Glutamatergic neuron (in vitro differentiated cells): ENCODE measurements at places on chromosomes 16 and 17. TPM values are rescaled to one million over a fixed set of nuclear protein-coding genes. Genes with fewer than 3 reads are reported as not detected.

- H3K4me1 ChIP-seq, result no peaks in the 10 kb centered on the region
- H3K36me3 ChIP-seq, result no peaks in the 10 kb centered on the region
- H3K4me3 ChIP-seq, result peak overlapping the region; percentile 80
- peak; percentile 66 for DNase-seq
- H3K27me3 ChIP-seq, result peaks cover 3% of the 10 kb centered on the region
- H3K27ac ChIP-seq, result no peak overlapping the region
These were observed 7.1 kb upstream of the TMC5 start for GRCh38 chr16:19410435-19411171.

DNA sequence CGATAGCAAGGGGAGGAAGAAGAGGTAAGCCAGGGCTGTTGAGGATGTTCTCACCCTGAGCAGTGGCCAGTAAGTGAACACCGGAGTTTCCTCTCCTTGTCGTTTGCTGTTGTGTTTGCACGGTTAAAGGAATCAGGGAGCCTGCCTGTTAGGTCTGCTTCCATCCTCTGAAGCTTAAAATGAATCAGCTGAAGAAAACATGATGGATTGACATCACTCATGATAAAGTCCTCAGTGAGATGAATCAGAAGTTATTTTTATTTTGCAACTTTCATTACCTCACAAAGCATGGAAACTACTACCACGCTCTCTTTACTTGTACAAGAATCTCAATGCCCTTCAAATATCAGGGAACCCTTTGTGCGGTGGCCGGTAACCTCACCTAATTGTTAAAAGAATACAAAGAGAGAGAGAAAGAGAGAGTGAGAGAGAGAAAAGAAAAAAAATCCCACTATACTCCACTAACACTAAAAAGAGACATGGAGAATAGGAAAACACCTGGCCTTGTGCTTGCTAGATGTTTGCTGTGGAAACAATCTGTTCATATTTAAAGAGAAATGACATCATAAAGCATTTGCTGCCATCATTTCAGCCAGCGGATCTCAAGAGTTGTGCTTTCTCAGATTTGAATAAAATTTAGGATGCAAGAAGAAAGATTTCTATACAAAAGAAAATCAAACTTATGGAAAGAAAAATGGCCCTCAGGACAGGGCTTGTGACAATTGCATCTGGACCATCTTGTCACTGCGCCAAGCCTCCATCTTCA, 441.6 kb upstream of the SALL1 start:
- no peak overlapping the region for H3K27ac ChIP-seq
- H3K4me3 ChIP-seq, result no peak overlapping the region
- peaks cover 2% of the 10 kb centered on the region for H3K4me1 ChIP-seq
- peaks cover under 1% of the 10 kb centered on the region for H3K36me3 ChIP-seq
- DNase-seq, result no peak

DNA sequence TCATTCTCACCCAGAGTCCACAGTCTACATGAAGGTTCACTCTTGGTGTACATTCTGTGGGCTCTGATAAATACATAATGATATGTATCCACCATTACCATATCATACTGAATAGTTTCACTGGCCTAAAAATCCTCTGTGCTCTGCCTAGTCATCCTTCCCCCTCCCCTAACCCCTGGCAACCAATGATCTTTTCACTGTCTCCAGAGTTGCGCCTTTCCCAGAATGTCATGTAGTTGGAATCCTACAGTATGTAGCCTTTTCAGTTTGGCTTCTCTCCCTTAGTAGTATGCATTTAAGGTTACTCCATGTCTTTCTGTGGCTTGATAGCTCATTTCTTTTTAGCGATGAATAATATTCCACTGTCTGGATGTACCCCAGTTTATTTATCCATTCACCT, 101.3 kb downstream of the NOG start:
- no peaks in the 10 kb centered on the region for H3K27me3 ChIP-seq
- H3K4me3 ChIP-seq, result no peak overlapping the region
- DNase-seq, result no peak
- H3K36me3 ChIP-seq, result no peaks in the 10 kb centered on the region

DNA sequence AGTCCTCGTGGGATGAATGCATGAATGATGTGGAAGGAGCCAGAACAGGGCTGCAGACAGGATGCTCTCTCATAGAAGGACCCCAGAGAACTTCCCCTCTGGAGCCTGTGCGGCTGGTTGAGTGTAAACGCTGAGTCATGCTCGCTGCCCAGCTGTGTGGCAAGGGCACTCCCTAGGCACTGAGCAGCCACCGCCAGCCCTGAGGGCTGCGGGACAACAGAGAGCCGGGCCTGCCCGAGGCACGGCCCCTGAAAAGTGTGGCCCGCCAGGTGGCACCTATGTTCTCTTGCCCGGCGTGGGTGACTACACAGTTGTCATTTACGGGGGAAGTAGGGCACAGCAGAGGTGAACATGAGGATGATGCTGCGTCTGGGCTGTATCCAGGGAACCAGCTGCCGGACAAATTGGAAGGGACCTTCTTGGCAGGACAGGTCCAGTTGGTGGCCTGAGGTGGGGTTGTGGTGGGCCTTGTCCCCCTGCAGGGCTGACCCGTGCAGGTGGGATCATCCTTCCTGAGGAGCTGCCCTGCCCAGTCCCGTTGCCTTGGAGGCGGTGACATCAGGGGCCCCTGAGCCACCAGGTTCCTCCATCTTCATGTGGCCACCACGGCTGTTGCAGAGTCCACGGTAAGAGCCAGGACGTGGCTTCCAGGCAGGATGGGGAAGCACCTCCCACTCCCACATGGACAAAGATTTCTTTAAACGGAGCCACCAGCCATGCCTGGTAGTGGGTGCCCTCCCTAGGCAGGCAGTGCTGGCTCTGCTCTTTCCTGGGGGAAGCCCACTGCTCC, 94.8 kb upstream of the CBX4 start:
- H3K4me1 ChIP-seq, result peaks cover 19% of the 10 kb centered on the region
- no peak overlapping the region for H3K4me3 ChIP-seq
- no peak overlapping the region for H3K27ac ChIP-seq
- no peak for DNase-seq
- H3K36me3 ChIP-seq, result no peaks in the 10 kb centered on the region
- peaks cover 32% of the 10 kb centered on the region for H3K27me3 ChIP-seq

DNA sequence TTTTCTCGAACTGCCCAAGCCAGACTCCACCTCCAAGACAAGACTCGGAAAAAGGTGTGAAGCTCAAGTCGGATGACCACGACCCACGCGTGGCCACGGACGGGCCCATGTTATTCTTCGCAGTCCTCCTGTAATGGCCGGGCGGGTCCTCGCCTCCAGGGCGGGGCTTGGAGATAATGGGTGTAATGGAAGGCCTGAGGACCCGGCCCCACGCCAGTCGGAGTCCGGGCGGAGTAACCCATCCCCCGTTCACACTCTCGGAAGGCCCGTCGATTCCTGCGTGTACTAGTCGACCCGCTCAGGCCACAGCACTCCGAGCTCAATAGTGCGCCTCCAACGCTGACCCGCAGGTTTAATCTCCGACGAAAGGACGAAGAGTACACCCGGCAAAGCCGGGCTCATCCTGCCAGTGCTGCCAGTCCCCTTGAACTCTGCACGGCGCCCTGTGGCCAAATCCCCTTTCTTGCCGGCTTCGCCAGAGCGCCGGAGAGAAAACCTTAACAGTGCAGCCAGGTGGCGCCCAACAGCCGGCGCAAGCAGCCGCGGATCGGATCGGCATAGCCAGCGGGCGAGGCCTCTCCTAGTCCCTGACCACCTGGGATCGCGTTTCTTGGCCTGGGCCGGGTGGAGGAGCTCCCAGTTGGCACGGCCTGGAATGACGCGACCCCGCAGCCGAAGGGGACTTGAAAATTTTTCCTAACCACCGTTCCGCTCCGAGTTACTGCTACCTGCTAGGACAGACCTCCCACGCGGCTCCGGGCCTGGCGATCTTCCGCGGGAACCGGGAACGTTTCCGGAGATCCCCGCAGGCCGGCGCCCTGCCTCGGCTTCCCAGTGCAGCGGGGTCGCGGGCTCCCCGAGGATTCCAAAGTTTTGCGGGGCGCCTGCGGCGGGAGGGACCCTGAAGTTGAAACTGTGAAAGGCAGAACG, 762.0 kb downstream of the KCNJ18 start:
- DNase-seq, result no peak
- H3K27me3 ChIP-seq, result no peaks in the 10 kb centered on the region
- no peak overlapping the region for H3K27ac ChIP-seq
- H3K36me3 ChIP-seq, result no peaks in the 10 kb centered on the region

DNA sequence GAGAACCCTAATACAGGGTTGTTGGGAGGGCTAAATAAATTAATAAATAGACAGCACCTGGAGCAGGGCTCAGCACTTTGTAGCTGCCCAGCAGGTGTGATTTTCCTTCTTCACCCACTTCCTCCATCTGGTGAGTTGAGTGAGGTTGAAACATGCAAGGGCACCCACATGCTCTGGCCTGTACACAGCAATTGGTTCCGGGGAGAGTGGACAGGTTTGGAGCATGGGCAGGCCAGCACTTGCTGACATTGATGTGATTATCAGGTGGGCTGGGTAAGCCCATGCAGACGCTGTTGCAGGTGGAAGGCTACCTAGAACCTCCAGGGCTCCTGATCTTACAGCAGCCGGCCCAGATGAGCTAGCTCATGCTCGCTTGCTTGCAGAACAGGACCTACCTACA, 1.3 kb upstream of the MRTFB start:
- H3K4me1 ChIP-seq, result peaks cover 2% of the 10 kb centered on the region
- peak overlapping the region; percentile 84 for H3K4me3 ChIP-seq

- H3K36me3 ChIP-seq, result no peaks in the 10 kb centered on the region
- no peak overlapping the region for H3K27ac ChIP-seq
- DNase-seq, result no peak
- no peak overlapping the region for H3K4me3 ChIP-seq
- H3K27me3 ChIP-seq, result no peaks in the 10 kb centered on the region
These were observed 756.4 kb downstream of the CDH11 start for GRCh38 chr16:64365448-64365931.

GRCh38 chr17:55783684-55784245, 32.9 kb downstream of the PCTP start:
- no peak overlapping the region for H3K4me3 ChIP-seq
- H3K27ac ChIP-seq, result peak overlapping the region; percentile 26
- H3K27me3 ChIP-seq, result peaks cover 3% of the 10 kb centered on the region
- no peaks in the 10 kb centered on the region for H3K36me3 ChIP-seq

GRCh38 chr16:27816561-27816960, 247.0 kb downstream of the GSG1L start:
- H3K36me3 ChIP-seq, result peaks cover 6% of the 10 kb centered on the region
- no peak overlapping the region for H3K27ac ChIP-seq
- peaks cover 5% of the 10 kb centered on the region for H3K27me3 ChIP-seq
- H3K4me3 ChIP-seq, result no peak overlapping the region
- DNase-seq, result no peak
- peaks cover 3% of the 10 kb centered on the region for H3K4me1 ChIP-seq

DNA sequence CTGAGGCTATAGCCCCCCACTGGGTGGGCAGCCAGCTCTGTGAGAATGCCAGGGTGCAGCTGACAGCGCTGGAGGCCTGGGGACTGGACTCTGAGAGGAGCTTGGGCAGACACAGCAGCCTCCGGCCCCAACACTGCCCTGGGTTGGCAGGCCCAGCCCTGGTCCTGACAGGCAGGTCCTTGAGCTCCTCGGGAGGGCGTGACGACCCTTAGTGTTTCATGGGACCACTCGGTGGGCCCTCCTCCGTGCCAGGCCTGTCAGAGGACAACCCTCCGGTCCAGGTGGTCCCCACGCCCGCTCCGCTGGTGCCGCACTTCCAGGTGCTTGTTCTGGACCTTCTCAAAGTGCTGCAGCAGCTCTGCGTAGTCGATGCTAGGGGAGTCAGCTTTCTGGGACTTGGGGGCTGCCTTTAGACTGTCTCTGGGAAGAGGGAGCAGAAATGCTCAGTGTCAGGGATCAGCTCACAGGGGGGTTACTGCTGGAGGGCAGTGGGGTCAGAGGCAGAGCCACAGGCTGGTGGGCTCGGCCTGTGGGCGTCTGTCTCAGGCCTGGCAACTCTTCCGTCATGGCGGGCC, 1.9 kb upstream of the MTSS2 start:
- H3K27me3 ChIP-seq, result peaks cover 8% of the 10 kb centered on the region
- H3K27ac ChIP-seq, result peak overlapping the region; percentile 75
- H3K36me3 ChIP-seq, result no peaks in the 10 kb centered on the region
- DNase-seq, result peak; percentile 24
- peaks cover 19% of the 10 kb centered on the region for H3K4me1 ChIP-seq

- DNase-seq, result peak; percentile 49
- peaks cover 2% of the 10 kb centered on the region for H3K4me1 ChIP-seq
- H3K36me3 ChIP-seq, result no peaks in the 10 kb centered on the region
- H3K27me3 ChIP-seq, result peaks cover 3% of the 10 kb centered on the region
These were observed 111.1 kb downstream of the AIPL1 start for GRCh38 chr17:6323626-6324356.

- peaks cover 35% of the 10 kb centered on the region for H3K4me1 ChIP-seq
- no peak overlapping the region for H3K4me3 ChIP-seq
- no peaks in the 10 kb centered on the region for H3K36me3 ChIP-seq
- H3K27me3 ChIP-seq, result peaks cover 17% of the 10 kb centered on the region
These were observed 22.3 kb upstream of the ZNHIT3 start for GRCh38 chr17:36463916-36464764.

- no peak overlapping the region for H3K4me3 ChIP-seq
- no peaks in the 10 kb centered on the region for H3K27me3 ChIP-seq
- no peak for DNase-seq
These were observed 180.0 kb downstream of the TOX3 start for GRCh38 chr16:52366983-52367382.

DNA sequence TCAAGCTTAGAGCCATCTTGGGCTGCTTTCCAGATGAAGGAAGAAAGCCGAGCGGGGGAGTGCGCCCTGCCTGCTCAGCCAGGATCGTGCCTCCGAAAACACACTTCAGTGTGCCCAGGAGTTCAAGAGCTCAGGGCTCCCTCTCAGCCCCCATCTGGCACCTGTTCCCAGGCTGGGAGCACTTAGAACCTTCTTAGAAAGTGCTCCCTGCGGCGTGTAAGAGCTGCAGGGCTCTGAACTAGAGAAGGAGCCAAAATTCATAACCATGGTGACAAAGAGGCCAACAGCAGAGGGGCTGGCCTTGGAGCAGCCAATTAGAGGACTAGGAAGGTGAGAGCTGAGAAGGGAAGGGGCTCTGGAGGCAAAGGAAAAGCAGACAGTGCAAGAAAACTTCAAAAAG, 59.0 kb upstream of the TNRC6C start:
- H3K27ac ChIP-seq, result no peak overlapping the region
- H3K27me3 ChIP-seq, result peaks cover 1% of the 10 kb centered on the region
- no peaks in the 10 kb centered on the region for H3K36me3 ChIP-seq

DNA sequence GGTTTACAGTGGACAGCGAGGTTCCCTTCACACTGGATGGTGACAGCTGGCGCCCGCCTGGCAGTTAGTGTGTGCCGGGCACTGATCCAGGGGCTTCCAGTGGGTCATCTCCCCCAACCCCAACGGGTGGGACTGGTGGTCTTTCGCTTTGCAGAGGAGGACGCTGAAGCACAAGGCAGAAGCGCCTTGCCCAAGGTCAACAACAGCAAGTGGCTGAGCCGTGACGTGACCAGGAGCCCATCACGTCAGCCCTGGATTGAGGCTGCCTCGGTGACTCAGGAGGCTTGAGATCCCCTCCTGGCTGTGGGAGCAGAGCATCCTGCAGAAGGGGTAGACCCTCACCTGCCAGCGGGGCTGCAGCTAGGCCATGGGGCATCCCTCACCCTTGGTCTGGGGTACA, 215.3 kb downstream of the RBFOX3 start:
- H3K27me3 ChIP-seq, result peaks cover 12% of the 10 kb centered on the region
- no peak for DNase-seq
- no peak overlapping the region for H3K27ac ChIP-seq
- H3K36me3 ChIP-seq, result peaks cover 14% of the 10 kb centered on the region
- peaks cover 37% of the 10 kb centered on the region for H3K4me1 ChIP-seq

GRCh38 chr16:354291-354881, 1.9 kb upstream of the AXIN1 start:
- no peaks in the 10 kb centered on the region for H3K4me1 ChIP-seq
- H3K36me3 ChIP-seq, result no peaks in the 10 kb centered on the region
- DNase-seq, result no peak
- H3K4me3 ChIP-seq, result peak overlapping the region; percentile 52

MLLT6 gene
- total RNA-seq, result 59.8 TPM

SSTR5 gene
- 1.3 TPM for total RNA-seq

HOXB2 gene
- 12.7 TPM for total RNA-seq

USP43 gene
- total RNA-seq, result 0.22 TPM
